T-helper 2 cell treated with Interferon-gamma antibody and Interleukin-4, amounts not matched to agents 100 ng/mL and 5 ng/mL, for 36 hours (primary cell): ENCODE measurements at places on chromosomes 16 and 17. TPM values are rescaled to one million over a fixed set of nuclear protein-coding genes. Genes with fewer than 3 reads are reported as not detected.

The OSGIN1 gene
- 0.84 and 0.89 TPM in 2 replicates for total RNA-seq

The TBX21 gene
- 9.2 and 9.4 TPM in 2 replicates for total RNA-seq

The NOG gene
- not detected in 2 replicates for total RNA-seq

The METTL26 gene
- total RNA-seq = 91.0 and 91.4 TPM in 2 replicates

The HNF1B gene
- 0.70 and 1.0 TPM in 2 replicates for total RNA-seq

The RNF112 gene
- 0.20 and 0.27 TPM in 2 replicates for total RNA-seq

The SP6 gene
- not detected in 2 replicates for total RNA-seq

The KIFC3 gene
- not detected in 2 replicates for total RNA-seq

The TPSD1 gene
- total RNA-seq = not detected in 2 replicates

The TACO1 gene
- 18.0 and 18.4 TPM in 2 replicates for total RNA-seq

The SLC5A11 gene
- 0.41 TPM in 1 of 2 replicates, not detected in the other for total RNA-seq

The AIPL1 gene
- not detected in 2 replicates for total RNA-seq

The SNX20 gene
- total RNA-seq = 67.4 and 69.7 TPM in 2 replicates

The ACADVL gene
- 340 and 346 TPM in 2 replicates for total RNA-seq

The CNOT1 gene
- 245 and 247 TPM in 2 replicates for total RNA-seq

The TVP23A gene
- not detected in 2 replicates for total RNA-seq

The PITPNM3 gene
- total RNA-seq = 0.50 and 0.77 TPM in 2 replicates

The ITGAL gene
- 527 and 528 TPM in 2 replicates for total RNA-seq

The GLP2R gene
- not detected in 2 replicates for total RNA-seq

The ZNF48 gene
- 11.8 and 12.4 TPM in 2 replicates for total RNA-seq

The PMP22 gene
- 0.16 TPM in 1 of 2 replicates, not detected in the other for total RNA-seq

The CWC25 gene
- total RNA-seq = 29.8 and 32.8 TPM in 2 replicates

The BORCS6 gene
- total RNA-seq = 11.5 and 11.6 TPM in 2 replicates

The CDH11 gene
- total RNA-seq = not detected in 2 replicates

The CDK3 gene
- total RNA-seq = 6.7 and 9.8 TPM in 2 replicates

The MAPT gene
- 0.20 and 0.30 TPM in 2 replicates for total RNA-seq

The PRR35 gene
- not detected in 2 replicates for total RNA-seq

The SLC16A13 gene
- 19.5 and 19.9 TPM in 2 replicates for total RNA-seq

The BAHCC1 gene
- total RNA-seq = 0.20 and 0.27 TPM in 2 replicates

The PPM1E gene
- 0.02 and 0.05 TPM in 2 replicates for total RNA-seq

The HBQ1 gene
- total RNA-seq = not detected in 2 replicates

The SLC12A4 gene
- total RNA-seq = 40.2 and 41.9 TPM in 2 replicates

The KRTAP4-4 gene
- total RNA-seq = not detected in 2 replicates
